ENCODE measurements at places on chromosomes 3 and 15.

GRCh38 chr3:118960876-118961450, 73.7 kb downstream of the IGSF11 start:
- DNase-seq = no peak

- DNase-seq = no peak
Observed at GRCh38 chr15:35305946-35306345, 220.9 kb upstream of the NANOGP8 start.

- DNase-seq = no peak
Observed at GRCh38 chr3:33789183-33789954, 9.1 kb upstream of the PDCD6IP start.

DNA sequence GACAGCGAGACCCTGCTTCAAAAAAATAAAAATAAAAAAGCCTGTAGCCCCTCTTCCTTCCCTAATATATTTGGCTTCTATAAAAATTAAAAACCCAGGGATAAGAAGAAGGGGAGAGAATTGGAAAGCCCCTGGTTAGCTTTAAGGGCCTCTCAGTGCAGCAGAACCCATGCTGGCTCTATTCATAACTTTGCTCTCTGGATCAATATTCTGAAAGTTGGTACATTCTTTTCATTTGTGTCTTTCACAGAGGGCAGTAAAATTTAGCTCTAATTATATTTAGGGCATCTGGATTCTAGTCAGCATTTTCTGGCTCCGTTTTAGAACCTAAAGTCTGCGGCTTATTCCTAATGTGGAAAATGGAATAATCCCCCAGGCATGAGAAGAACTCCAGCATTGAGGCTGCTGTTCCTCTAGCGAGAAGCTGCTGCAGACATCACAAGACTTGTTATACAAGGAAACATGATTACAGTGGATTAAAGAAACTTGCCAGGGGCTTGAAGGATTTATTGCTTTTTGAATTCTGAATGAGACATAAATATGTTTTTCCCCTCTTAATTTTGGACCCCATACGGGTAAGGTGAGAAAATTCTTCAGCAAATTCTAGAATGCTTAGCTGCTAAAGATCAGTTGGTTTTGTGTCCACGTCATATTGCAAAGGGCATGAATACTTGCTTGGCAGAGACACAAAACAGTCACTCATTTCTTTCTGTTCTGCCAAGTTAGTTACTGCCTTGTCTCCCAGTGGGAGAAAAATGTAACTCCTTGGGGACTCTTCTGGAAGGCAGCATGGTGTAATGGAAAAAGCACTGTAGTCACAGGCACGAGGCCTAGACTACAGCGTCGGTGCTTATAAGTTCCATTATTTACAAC, 177.7 kb downstream of the VGLL4 start:
- DNase-seq = no peak

DNA sequence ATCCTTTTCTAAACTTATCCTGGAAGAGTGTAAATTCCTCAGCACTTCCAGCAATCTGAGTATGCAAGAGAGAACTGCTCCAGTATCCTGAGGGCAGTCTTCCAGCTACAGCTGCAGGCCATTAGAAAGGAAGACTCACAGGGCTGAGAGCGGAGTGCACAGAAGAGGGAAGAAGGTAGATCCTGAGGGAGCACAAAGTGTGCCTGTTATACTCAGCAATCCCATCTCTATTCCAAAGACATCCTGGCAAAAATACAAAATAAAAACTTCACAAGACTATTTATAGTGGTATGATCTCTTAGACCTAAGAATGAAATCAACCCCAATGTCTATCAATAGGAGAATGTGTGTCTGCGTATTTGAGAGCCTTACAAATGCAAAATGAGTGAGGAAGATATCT, 292.0 kb downstream of the ZIC1 start:
- no peak for DNase-seq

DNA sequence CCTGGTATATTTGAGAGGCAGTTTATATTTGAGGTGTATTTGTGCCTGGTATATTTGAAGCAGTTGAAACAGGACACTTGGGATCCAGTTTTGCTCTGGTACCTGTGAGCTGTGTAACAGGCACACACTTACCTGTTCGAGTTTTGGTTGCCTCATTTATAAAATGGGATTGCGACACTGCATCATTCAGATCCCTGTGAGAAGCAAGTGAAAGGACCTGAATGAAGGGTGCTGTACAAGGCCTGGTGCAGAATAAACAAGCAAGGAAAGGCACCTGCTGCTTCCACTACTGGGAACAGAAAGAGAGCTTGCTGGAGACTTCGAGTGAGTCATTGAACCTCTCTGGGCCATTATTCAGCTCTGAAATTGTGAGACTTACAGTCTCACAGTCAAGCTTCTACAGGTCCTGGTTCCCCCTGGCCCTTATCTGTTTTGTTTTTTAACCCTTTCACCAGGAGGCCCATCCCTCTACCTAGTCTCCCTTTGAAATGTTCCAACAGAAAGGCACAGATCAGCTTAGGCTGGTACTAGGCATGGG, 11.5 kb downstream of the FETUB start:
- no peak for DNase-seq

DNA sequence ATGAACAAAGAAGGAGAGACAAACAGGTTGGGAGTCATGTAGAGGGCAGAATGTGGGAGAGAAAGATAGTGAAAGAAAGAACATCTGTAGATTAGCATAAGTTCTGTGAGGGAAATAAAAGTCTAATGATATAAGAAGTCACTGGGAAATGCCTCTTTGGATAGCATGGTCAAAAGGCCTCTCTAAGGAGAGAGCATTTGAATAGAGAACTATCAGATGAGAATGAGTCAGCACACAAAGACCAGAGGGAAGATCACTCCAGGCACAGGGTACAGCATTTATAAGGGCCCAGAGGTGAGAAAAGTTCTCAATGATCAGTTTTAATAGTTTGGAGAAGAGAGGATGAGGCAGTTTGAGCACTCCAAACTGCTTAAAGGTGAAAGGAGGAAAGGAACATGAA, 7.9 kb upstream of the CPNE4 start:
- no peak for DNase-seq

- DNase-seq = no peak
Observed at GRCh38 chr3:77459926-77460325, 420.0 kb downstream of the ROBO2 start.
